ENCODE measurements at places on chromosomes 1 and 21. TPM values are rescaled to one million over a fixed set of nuclear protein-coding genes. Genes with fewer than 3 reads are reported as not detected.

Gene LCE1E
- 0.42 TPM for total RNA-seq

Gene OR6N1
- not detected for total RNA-seq

Gene FBXO2
- 1.6 TPM for total RNA-seq

Gene CD1E
- not detected for total RNA-seq

Gene GNG4
- 0.83 TPM for total RNA-seq

Gene ZC3H11A
- 102 TPM for total RNA-seq

Gene ARMH1
- total RNA-seq, result 0.59 TPM

Gene OLFM3
- not detected for total RNA-seq

Gene MAP3K6
- 11.3 TPM for total RNA-seq

Gene COL11A1
- 346 TPM for total RNA-seq

Gene PIK3C2B
- 2.3 TPM for total RNA-seq

Gene CELA2A
- not detected for total RNA-seq

Gene FMO5
- 0.32 TPM for total RNA-seq

Gene PLEKHM2
- total RNA-seq, result 53.4 TPM

Gene KCNJ15
- 1.8 TPM for total RNA-seq

Gene RXFP4
- 0.30 TPM for total RNA-seq

Gene RPTN
- not detected for total RNA-seq

Gene SLC1A7
- not detected for total RNA-seq

Gene ATF6
- 29.9 TPM for total RNA-seq

Gene S100A7A
- total RNA-seq, result not detected

Gene RHBDL2
- 3.8 TPM for total RNA-seq

Gene BARHL2
- total RNA-seq, result not detected

Gene RNU1-2
- total RNA-seq, result under 0.01 TPM

Gene S1PR1
- 7.9 TPM for total RNA-seq

Gene OLIG2
- total RNA-seq, result not detected

Gene TMPRSS3
- not detected for total RNA-seq

Measured in smooth muscle cell of the umbilical artery (primary cell).